Dorsolateral prefrontal cortex (tissue), 122 donors: ENCODE measurements at places on chromosomes 6 and 20.

- DNase-seq, result no peak
Observed at GRCh38 chr6:143603455-143603854, 74.3 kb upstream of the PHACTR2 start.

DNA sequence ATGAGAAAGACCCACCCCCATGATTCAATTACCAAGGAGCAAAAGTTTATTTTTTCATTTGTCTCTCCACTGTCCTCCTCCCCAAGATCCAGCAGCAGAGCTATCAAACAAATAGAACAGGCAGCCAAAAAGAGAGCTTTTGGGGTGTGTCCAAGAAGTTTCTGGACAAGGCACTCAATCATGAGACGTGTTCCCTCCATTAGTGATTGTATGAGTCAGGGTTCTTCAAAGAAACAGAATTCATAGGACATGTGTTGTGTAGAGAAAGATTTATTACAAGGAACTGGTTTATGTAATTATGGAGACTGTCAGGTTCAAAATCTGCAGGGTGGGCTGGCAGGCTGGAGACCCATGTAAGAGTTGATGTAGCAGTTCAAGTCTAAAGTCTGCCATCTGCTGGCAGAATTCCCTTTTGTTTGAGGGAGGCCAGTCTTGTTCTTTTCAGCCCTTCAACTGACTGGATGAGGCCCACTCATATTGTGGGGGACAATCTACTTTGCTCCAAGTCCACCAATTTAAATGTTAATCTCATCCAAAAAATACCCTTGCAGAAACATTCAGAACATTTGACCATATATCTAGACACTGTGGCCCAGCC lies 248.1 kb upstream of the OPRM1 start:
- DNase-seq, result no peak

DNA sequence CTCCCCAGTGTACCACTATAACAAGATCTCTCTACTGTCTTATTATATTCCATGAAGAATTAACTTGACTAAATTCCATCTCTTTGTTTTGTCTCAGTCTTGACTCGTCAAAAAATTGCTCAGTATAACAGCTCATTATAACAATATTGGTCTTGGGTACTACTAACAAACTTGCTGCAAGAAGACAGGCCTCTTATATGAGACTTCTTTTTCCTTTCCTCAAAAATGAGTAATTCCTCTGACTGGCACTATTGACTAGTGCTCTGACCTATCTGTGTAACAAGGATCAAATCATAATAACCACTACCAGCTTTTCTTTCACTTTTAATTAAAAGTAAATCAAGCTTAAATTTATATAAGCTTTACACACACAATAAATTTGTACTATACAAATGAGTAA lies 91.3 kb upstream of the THEMIS start:
- DNase-seq, result no peak

DNA sequence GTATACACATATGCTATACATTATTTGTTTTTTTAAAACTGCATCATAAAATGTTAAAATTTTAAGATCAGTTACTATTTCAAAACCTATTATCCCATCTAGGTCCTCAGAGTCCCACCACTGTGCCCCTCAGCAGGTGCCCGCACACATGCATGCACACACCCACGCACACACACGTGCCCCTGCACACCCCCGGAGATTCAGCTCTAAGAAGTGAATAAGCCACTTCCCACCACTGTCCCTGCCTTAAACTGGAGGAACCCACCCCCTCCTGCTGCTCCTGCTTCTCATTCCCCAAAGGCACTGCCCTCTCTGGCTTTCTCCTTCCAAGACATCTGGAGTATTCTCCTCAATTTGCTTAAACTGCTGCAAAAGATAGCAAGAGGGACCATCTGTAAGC lies 5.4 kb upstream of the FAM210B start:
- DNase-seq, result no peak

DNA sequence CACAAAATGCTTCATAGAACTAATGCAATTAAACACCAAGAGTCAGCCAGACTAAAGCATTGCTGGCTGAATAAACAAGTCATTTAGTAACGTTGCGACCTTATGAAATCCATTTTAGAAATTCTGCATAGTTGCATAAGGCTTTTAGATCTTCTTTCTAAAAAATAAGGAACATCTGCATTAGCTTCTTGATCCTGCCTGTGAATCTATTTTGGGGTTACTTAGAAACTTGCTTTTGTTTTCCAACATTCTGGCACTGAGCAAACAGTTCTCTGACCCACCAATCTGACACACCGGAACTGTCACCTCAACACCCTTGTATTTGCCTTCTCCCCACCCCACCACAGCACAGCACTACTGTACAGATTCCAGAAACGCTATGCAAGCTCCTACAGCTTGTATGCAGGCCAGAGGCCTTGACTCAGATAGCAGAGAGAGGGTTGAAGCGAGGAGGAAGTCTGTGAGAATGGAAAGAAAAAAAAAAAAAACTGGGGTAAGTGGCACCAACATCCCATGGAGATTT lies 55.0 kb downstream of the KIF13A start:
- DNase-seq, result no peak

- DNase-seq, result no peak
Observed at GRCh38 chr6:105501246-105501645, 98.4 kb upstream of the PREP start.

- DNase-seq, result no peak
Observed at GRCh38 chr20:38106461-38106860, 58.6 kb downstream of the TGM2 start.

DNA sequence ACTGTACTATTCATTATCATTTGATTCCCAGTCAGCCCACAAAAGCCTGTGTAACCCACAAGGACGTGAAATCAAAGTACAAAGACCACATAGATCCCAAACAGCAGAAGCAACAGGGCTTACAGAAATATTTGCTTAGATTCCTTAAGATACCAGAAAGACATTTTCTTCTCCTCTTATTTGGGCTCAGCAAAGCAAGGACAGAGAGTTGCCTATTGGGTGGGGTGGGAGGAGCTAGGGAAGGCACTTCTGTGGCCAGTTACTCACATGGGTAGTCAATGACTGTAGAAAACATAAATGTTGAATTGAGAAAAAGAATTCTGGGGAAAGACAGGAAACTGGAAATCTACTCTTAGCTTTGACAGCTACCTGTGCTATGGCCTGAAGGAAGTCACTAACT lies 19.8 kb downstream of the PDE7B start:
- DNase-seq, result no peak
